ENCODE measurements at places on chromosomes 6 and 20.

DNA sequence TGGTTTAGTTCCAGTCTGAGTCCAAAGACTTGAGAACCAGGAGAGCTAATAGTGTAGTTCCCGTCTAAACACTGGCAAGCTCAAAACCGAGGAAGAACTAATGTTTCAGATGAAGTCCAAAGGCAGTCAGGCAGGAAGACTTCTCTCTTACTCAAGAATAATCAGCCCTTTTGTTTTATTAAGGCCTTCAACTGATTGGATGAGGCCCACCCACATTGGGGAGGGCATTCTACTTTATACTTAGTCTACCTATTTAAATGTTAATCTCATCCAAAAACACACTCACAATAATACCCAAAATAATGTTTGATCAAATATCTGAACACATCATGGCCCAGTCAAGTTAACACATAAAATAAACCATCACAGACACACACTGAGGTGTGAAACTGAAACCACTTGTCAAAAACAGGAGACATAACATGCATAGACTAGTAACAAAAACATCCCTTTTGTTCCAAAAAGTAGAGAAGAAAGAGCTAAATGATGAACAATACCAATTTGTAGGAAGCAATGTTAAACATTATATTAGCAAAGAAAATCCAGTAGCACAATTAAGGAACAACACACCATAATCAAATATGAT, 50.2 kb upstream of the SENP6 start:
- ATAC-seq: no peak

DNA sequence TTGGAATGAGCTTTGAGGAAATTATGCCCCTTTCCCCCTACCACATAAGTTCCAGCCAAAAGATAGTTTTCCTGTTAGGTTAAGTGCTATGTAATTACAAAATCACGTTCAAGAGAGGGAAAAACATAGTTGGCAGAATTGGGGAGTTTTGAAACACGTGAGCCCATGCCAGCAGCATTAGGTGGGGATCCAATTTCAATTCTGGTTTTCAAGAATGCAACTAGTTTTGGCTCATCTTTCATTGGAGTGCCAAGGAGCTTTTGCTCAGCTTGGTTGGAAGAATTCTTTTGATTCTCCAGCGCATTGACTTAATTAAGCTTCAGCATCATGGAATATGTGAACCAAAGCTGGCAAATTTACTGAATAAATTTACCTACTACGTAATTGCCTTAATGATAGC, 95.9 kb downstream of the SAMD5 start:
- no peak for ATAC-seq

- ATAC-seq: no peak
Observed at GRCh38 chr6:157974967-157975366, 6.7 kb upstream of the SYNJ2 start.

- no peak for ATAC-seq
Observed at GRCh38 chr6:36660771-36661471, 17.6 kb upstream of the CDKN1A start.

DNA sequence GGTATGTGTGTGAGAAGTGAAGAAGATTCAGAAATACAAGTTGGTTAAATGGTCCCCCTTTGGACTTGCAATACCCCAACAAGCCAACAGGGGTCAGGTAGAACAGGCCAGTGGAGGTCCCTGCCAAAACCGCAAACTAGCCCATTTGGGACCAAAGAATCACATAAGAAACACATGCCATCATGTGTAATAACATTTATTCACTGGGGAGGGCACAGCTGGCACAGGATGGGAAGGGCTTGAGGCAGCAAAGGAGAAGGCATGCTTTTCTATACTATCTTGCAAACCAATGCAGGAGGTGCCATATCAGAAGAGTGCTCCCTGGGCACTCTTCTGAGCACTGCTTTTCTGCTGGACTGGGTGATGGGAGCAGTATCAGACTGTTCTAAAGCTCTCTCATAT, 116.1 kb upstream of the TRAF3IP2 start:
- no peak for ATAC-seq

DNA sequence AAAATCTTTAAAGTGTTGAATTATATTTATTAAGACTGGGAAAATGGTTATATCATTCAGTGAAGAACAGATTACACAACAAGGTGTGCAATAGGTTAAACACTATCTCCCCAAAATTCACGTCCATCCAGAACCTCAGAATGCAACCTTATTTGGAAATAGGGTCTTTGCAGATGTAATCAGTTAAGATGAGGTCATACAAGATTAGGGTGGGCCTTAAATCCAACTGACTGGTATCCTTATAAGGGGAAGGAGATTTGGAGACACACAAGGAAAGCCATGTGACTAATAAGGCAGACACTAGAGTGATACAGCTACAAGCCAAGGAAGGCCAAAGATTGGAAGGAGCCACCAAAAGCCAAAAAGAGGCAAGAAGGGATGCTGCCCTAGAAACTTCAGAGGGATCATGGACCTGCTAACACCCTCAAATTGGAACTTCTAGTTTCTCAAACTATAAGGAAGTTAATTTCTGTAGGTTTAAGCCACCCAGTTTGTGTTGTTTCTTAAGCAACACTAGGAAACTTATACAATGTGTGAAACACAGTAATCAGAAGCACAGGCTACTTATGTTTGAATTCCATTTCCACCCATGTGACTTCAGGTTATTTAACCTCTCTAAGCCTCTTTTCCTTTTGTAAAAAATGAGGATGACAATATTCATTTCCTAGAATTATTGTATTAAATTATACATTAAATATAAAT, 16.9 kb downstream of the ILRUN start:
- no peak for ATAC-seq

DNA sequence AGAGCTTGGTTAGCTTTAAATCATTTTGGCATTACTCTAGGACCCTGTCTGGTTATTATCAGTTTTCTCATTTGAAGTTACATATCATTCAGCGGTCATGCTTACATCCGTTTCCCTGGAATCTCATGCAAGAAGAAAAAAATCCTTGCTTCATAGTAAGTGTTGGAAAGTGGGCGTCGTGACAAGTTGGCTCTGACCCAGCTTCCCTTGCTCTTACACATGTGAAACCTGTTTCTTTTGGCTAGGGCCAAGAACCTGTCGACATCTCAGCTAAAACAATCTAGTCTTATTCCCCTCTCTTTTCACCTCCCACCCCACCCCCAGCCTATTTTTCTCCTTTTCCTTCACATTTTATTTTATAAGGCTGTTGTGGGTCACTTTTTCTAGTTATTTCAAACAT, 45.5 kb downstream of the ANKS1A start:
- no peak for ATAC-seq

GRCh38 chr20:52801628-52802006, 170.5 kb upstream of the TSHZ2 start:
- no peak for ATAC-seq

GRCh38 chr6:149905911-149906371, 8.0 kb upstream of the RAET1E start:
- no peak for ATAC-seq

DNA sequence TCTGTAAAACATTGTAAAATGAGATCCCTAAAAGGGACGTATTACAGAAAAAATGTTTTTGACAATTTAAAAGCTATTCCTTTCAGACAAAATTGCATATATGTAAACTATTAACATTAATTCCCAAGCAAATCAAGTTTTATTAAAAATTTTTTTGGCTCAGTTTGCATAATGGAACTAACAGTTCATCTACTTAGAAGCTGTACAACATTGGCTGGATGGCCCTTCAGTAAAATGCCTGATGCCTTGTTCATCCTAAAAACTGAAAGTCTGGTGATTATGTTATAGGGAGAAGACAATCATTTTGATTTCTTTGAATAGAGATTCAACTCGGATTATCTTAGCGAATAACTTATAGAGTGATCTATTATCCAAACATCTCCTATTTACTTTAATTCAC, 52.8 kb downstream of the ADGRG6 start:
- no peak for ATAC-seq

DNA sequence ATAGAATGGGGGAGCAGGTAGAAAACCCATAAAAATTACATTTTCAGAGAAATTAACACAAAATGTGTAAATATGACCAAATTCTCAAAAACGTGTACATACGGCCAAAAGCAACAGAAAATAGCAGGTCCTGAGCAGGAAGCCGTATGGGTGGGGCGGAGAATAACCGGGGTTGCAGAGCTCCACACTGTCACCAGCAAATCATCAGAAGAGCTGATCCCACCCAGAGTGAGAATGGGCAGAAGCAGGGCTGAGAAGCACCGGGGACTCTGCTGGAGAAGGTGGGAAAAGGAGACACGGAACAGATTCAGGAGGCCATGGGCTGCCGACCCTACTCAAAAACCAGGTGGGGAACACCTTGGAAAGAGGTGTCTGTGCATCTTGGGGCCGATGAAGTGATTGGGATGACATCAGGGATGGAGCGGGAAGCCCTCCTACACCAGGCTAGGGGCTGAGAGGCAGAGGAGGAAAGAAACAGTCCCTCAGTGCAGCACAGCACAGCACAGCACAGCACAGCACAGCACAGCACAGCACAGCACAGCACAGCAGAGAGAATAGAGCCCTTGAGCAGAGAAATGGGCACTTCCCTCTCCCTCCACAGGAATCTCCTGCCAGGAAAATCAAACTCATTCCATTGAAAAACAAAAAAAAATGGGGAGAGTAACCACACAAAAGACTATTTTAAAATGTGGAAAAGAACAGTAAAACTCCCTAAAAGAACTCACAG, 22.3 kb downstream of the STX7 start:
- no peak for ATAC-seq

GRCh38 chr20:57387945-57388371, 3.2 kb upstream of the RBM38 start:
- no peak for ATAC-seq

- ATAC-seq: no peak
Observed at GRCh38 chr20:26167499-26167898, 470.8 kb upstream of the ZNF337 start.

DNA sequence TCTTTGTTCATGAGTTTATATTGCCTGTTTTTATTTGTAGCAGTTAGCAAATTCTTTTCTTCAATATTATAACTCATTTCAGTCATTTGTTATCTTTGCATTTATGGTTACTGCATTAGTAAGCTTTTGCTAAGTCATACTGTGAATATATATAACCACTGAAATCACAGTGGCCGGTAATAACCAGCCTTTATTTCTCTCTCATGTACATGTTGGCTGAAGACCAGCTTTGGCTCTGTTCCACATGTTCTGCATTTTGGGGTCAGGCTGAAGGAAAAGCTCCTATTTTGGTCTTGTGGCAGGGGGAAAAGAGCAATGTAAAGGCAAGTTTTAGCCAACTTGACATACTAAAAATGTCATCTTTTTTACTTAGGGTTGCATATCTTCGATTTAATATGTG, 276.3 kb downstream of the BCKDHB start:
- ATAC-seq: no peak

DNA sequence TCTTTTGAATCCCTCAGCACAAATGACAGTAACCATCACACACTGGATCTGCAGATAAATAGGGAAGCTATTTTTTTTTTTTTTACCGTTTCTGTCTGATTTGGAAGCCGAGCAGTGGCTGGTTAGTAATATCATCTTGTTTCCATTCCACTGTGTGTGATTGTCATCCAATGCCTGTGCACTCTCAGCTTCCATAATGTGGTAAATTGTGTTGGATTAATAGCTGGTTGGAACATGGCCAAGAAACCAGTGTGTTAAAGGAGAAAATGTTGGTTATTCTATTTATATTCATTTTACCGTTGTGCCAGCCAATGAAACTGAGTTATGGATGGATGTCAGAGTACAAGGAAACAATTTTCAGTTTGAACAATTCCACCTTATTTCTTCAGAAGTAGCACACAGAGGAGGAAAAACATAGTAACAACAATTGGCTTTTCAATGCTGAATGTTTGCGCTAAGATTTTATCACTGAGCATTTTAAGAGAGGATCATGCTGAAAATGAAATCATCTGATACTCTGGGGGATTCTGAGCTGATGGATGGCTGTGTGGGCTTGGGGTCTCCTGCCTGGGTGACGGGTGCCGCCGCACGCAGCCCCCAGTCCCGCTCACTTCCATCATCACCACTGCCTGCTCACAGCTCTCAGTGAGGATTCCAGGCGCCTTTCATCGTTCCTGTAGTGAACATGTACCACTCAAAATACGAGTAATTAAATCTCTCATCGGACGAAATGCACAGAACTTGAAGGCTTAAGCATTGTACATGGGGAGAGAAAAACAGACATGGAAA, 40.7 kb upstream of the EXOC2 start:
- ATAC-seq: no peak

DNA sequence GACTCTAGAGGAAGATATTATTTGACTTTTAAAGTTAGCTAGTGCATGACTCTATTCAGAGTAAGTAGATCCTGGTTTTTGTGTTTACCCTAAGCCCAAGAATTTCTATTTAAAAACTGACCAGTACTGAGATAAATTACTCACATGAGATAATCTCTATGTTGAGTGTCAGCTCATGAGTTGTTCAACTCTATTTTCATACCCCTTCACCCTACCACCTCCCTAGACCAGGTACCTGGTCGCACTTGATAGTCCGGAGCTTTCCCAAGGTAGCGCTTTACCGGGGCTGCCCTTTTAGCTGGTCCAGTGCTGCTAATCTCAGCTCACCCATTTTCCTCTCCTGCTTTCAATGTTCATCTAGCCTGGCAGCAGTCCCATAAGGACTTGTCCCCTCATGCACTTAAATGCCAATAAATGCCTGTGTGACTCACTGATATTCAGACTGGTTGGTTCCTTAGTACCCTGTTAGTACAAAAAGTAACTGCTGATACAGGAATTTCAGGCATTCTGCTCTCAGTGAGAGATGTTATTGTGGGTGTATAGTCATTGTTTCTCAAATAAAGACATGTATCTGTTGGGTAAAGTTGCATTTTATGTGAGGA, 503.9 kb downstream of the ADGRB3 start:
- ATAC-seq: no peak

DNA sequence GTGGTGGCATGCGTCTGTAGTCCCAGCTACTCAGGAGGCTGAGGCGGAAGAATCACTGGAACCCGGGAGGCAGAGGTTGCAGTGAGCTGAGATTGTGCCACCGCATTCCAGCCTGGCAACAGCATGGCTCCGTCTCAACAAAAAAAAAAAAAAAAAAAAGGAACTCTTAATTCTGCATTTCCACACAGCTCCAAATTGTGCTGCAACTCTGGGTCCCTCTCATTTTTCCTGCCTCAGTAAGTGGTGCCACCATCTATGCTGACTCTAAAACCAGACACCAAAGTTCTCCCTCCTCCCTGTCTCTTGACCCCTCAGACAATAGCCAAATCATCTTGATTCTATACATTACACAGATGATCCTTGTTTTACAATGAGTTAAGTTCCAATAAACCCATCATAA, 133.9 kb downstream of the BTBD9 start:
- ATAC-seq: no peak

- ATAC-seq: no peak
Observed at GRCh38 chr6:132400555-132400882, 756 bp downstream of the MOXD1 start.

GRCh38 chr6:82584194-82584695, 220.6 kb downstream of the TPBG start:
- ATAC-seq: no peak
